Bone marrow (tissue), 2 donors: ENCODE measurements at places on chromosomes 4 and X.
A peak's percentile ranks its signal among the peaks of the same experiment; 100 is the strongest.

DNA sequence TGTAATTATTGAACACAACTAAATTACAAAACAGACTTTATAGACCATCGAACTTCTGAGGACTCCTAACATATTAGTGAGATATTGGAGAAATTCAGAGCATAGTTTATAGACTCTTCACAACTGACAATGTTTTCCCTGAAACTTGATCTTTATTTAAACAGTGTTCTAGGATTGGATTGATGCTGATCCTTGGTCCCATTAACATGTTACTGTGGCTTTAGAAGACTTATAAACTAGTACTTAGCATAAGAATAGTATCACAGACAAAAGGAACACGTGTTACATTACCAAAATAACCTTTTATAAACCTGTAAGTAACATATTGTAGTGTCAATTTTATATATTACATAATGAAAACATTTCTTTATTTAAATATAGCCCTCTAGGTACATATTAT is 689.6 kb downstream of the CCSER1 start:
- no peak for DNase-seq

DNA sequence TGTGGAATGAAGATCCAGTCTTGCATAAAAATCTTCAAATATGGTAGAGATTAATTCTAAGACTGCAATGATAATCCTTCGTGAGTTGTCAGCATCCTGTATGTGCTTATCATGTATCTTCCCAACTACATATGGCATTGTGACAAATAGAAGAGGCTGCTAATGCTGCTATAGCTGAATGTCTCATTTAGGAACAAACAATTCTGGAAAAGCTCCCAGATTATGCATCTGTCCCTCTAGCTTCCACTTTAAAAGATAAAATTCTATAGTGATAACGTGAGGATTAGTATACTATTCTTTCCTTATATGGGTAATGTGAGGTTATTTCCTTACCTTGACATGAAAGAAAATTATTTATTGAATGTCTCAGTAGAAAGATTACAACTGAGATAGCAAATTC is 930.9 kb downstream of the DMD start:
- no peak for DNase-seq

- DNase-seq, result no peak
These were observed 1.7 kb upstream of the HEPH start for GRCh38 chrX:66162331-66162822.

DNA sequence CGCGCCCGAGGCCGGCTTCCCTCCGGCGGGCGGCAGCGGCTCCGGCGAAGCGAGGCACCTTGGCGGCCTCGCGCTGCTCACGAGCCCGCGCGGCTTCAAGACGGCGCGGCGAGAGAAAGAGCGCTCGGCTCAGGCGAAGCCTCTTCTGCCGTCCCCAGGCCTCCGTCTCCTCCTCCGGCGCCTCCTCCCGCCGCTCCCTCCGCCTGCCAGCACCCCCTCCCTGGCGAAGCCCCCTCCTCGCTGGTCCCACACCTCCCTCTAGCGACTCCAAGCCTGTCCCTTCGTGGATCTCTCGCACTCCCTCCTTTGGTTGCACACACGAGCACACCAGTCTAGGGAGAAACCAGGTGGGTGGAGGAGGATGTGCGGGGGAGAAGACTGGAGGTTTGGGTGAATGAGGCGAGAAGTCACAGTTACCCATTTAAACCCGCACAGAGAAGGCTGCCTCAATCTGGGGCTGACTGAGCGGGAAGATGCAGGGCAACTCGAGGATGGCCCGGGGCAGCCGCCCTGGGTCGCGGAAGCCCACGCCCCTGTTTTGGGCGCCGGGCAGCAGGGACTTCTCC is at the start of gene CAMK2D:
Gene CAMK2D (minus strand): TSS at position 119 of the 566 bp plus-strand sequence. CDS start 670 bp downstream, outside the sequence.
- DNase-seq, result peak; percentile 70

DNA sequence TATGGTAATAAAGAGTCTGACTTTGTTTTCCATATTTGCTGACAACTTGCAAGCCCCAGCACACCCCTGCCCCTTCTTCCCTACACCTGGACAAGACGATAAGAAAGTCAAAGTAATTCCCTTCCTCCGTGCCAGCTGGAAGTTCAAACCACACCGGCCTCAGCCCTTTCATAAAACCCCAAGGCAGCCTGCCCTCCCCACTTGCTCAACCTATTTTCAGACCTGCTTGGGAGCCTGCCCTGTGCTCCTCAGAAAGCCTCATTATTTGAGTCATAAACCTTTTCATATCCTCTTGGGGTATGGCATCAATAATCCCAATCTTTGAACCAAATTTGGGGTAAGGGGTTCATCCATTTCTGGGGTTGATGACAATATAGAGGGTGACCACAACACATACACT is 29.5 kb downstream of the NIPAL1 start:
- no peak for DNase-seq
